ENCODE measurements at places on chromosomes 1 and 21.

DNA sequence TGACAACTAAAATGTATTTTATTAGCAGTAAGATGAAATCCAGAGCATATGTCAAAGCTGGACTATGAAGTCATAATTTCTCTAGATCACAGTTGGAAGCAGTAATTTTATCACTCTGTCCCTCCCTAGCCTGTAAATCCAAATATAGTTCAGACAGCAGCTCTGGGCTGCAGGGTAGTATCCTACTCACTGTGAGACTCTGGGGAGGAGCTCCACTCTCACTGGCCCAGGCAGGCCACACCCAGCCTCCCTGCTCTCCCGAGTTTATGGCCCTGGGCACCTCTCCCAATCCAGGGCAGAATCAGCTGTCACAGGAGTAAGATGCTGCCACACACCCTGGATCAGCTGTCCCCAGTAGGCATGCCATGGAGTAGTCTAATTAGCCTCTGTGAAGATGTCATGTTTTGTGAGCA lies 131.1 kb downstream of the HLCS start:
- DNase-seq, result no peak

- no peak for DNase-seq
Observed at GRCh38 chr1:169395955-169396354, 28.0 kb downstream of the BLZF1 start.

GRCh38 chr1:147833231-147833860 lies 69.2 kb upstream of the GJA8 start:
- DNase-seq, result no peak

DNA sequence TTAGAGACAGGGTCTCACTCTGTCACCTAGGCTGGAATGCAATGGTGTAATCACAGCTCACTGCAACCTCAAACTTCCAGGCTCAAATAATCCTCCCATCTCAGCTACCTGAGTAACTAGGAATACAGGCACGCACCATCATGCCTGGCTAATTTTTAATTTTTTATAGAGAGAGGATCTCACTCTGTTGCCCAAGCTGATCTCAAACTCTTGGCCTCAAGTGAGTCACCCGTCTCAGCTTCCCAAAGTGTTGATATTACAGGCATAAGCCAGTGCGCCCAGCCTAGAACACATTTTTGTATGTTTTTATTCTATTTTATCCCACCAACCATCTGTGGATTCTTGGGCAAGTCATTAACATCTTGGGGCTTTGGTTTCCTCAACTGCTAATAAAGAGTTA lies 100.5 kb downstream of the AK5 start:
- DNase-seq, result no peak

DNA sequence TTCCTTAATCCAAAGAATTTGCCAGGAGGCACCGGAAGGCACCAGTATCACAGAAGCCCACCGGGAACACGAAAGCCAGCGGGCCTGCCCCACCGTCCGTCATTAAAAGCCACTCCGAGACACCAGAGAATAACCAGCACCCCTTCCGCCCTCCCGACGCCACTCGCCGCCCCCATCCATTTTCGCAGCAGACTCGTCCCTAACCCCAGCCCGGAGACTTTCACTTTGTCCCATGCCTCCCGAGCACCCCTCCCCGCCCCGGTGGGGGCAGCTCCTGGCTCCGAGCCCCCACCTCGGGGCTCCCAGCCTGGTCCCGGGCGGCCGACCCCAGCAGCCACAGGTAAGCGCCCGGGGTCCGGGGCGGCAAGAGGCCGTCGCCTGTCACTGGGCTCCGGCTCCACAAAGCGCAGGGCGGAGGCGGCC lies 105.4 kb downstream of the SLC45A1 start:
- no peak for DNase-seq

DNA sequence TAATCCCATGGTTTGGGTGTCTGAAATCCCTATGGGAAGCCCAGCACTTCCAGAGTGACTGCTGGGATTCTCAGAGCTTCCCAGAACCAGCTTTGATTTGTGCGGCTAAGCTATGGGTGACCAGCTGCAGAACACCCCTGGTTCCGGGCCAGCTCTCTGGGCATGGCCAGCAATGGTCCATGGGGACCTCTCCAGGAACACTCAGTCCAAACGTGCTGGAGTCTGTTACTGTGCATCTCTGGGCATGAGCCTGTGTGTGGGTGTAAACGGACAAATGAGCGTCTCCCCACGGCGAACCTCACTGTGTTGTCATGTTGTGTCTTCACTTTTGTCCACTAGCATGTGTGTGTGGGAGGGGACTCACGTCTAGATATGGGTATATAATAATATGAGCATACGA lies 54.4 kb downstream of the MAB21L3 start:
- DNase-seq, result no peak

DNA sequence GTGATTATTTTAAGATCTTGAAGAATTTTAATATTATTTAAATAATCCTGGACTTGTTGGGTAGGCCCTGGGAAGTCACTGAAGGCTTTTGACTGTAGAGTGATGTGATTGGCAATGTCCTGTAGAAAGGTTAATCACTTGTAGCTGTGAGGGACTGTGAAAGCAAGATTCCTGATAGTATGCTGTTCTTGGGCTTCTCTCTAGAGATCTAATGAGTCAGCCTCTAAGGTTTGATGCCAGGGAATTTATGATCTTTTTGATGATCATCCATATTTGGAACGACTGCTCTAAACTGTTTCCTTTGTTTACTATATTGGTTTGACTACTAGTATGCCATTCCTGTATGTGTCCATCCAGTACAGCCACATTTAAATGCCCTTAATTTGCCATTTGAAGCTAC lies 56.5 kb downstream of the CAMSAP2 start:
- peak; percentile 31 for DNase-seq

- DNase-seq, result no peak
Observed at GRCh38 chr1:29865051-29865450, 628.7 kb downstream of the PTPRU start.

DNA sequence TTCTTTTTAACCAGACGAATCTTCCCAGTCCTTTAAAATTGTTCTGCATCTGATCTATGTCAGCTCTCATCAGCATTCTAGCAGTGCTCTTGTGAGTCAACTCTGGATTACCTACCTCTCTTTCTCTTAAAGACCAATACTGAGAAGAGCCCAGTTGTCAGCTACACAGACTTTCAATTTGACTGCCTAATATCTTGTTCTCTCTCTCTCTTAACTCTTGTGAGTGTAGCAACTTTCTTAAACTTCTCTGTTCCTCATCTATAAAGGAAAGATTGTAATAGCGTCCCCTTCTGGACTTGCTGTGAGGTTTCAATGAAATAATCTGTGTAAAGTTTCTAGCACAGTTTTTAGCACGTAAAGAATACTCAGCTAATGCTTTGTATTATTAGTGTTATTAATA lies 499.3 kb upstream of the ADAMTS5 start:
- DNase-seq, result no peak

DNA sequence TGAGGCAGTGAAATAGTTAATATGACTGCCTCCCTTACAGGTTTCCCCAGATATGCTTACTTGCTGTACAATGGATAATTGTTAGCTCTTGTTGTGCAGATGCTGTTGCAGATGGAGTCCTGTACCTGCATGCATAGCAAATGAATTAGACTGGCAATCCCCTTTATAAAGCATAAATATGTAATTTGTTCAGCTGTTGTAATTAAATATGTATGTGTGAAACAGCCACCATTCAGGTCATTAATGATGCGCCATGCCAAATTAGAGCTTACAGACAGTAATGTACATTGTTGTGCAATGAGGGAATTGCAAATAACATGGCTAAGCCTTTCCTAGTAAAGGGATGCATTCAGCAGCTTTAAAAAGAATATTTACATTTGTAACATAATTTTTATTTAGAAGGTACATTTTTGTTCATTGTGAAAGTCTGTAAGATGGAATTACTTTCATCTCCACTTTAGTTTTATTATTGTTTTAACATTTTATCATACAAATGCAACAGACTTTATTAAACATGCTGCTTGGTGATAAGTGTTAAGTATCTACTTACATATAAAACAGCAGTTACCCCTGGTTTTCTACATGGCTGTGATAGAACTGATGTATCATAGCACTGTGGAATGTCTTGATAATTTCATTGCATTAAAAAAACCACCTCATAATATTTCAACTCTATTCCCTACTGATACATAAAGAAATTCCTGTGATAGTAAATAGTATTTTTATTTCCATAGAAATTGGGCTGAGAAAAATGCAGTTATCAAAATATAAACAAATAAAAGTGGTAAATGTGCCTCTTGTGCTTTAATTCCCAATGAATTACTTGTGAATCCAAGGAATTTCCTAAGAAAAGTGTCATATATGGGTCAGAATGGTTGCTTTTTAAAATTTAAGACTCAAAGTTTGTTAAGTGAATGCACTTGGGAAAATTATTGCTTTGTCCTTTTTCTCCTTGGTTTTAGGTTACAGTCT lies 99.0 kb downstream of the NFIA start:
- DNase-seq, result no peak

DNA sequence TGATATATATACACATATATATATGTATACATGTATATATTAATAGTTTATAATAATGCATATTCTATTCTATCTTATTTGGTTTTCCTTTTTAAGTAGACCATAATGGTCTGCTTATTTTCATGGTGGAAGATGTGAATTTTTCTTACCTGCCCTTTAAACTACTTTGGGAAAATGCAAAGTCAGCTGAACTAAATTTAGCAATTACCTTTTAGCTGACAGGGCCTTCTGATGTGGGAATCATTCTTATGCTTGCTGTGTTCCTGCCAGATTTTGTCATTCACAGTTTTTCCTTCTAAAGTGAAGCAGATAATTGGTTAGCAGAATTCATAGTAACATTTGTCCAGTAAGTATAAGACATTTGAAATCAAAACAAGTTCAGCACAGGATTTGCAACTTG lies 63.2 kb upstream of the SAMSN1 start:
- DNase-seq, result no peak

GRCh38 chr21:28099001-28099705 lies 893.5 kb downstream of the LTN1 start:
- no peak for DNase-seq

GRCh38 chr21:40057331-40057730 lies 190.1 kb downstream of the PCP4 start:
- no peak for DNase-seq

DNA sequence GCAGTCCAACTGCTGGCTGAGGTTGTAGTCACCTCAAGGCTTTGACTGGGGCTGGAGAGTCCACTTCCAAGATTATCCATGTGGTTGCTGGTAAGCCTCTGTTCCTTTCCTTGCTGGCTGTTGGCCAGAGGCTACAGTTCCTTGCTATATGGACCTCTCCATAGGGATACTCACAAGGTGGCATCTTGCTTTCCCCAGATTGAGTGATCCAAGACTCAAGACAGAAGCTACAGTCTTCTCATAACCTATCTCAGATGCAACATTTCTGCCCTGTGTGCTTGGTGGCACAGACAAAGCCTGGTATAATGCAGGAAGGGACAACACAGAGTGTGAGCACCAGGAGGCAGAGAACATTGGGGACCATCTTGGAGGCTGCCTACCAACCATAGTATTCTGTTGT lies 111.8 kb downstream of the FNBP1L start:
- no peak for DNase-seq
